Endothelial cell (in vitro differentiated cells): ENCODE measurements at places on chromosomes 13 and 19. TPM values are rescaled to one million over a fixed set of nuclear protein-coding genes. Genes with fewer than 3 reads are reported as not detected.
A peak's percentile ranks its signal among the peaks of the same experiment; 100 is the strongest.

Gene SLC8A2
- 0.80 TPM for total RNA-seq

Gene LRRC25
- not detected for total RNA-seq

Gene USHBP1
- total RNA-seq, result 54.2 TPM

Gene DCT
- total RNA-seq, result not detected

Gene CYP4F8
- not detected for total RNA-seq

Gene ZNF442
- 4.0 TPM for total RNA-seq

Gene ZNF486
- total RNA-seq, result 11.5 TPM

Gene ZNF626
- 19.1 TPM for total RNA-seq

Gene AMER2
- total RNA-seq, result 1.5 TPM

Gene ATP8B3
- 0.69 TPM for total RNA-seq

Gene CLC
- not detected for total RNA-seq

Gene PSG6
- not detected for total RNA-seq

DNA sequence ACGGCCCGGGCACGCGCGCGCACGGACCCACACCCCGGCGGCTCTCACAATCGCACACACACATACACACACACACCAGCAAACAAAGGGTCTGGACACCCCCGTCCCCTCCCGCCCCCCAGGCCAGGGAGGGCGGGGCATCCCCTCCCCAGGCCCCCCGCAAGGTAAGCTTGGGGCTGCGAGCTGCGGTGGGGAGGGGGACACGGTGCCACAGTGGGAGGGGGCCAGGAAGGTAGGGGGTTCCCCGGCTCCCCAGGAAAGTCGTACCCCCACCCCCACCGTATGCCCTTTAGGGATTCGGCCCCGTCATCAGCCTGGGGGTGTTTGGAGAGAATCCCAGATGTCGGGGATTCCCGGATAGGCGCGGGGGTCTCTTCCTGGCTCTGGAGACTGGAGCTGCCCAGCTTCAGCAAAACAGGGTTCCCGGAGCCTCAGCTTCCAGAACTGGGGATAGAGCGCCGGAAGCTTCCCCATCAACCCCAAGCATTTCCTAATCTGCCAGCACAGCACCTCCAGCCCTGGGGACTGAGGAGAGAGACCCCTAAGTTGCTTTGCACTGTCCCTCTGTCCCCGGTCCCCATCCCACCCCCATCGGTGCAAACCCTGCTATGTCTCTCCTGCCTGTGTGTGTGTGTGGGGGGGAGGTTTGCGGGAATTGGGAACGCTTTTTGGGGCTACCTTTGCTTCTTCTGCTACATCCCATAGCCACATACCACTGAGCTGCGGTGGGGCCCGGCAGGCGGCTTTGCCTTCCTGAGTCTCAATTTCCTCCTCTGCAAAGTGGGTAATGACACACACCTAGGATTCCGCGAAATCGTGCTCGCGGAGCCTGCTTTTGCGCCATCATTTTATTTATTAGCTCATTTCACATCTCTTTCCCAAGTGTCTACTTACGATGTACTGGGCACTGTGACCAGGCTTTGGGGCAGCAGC is 1.8 kb upstream of the CDC37 start:
- peaks cover 9% of the 10 kb centered on the region for H3K36me3 ChIP-seq
- peaks cover 40% of the 10 kb centered on the region for H3K4me1 ChIP-seq
- no peak for DNase-seq
- peaks cover 25% of the 10 kb centered on the region for H3K27me3 ChIP-seq
- H3K4me3 ChIP-seq, result peak overlapping the region; percentile 32

- H3K4me3 ChIP-seq, result peak overlapping the region; percentile 21
- H3K27ac ChIP-seq, result no peak overlapping the region
- DNase-seq, result no peak
- H3K4me1 ChIP-seq, result peaks cover 4% of the 10 kb centered on the region
- peaks cover 16% of the 10 kb centered on the region for H3K27me3 ChIP-seq
- no peaks in the 10 kb centered on the region for H3K36me3 ChIP-seq
These were observed 1.4 kb downstream of the RETN start for GRCh38 chr19:7670150-7670783.

GRCh38 chr13:42981853-42982252 is 10.2 kb downstream of the EPSTI1 start:
- DNase-seq, result no peak
- no peaks in the 10 kb centered on the region for H3K36me3 ChIP-seq
- H3K4me3 ChIP-seq, result no peak overlapping the region
- no peaks in the 10 kb centered on the region for H3K27me3 ChIP-seq
- H3K4me1 ChIP-seq, result no peaks in the 10 kb centered on the region
- H3K27ac ChIP-seq, result no peak overlapping the region

DNA sequence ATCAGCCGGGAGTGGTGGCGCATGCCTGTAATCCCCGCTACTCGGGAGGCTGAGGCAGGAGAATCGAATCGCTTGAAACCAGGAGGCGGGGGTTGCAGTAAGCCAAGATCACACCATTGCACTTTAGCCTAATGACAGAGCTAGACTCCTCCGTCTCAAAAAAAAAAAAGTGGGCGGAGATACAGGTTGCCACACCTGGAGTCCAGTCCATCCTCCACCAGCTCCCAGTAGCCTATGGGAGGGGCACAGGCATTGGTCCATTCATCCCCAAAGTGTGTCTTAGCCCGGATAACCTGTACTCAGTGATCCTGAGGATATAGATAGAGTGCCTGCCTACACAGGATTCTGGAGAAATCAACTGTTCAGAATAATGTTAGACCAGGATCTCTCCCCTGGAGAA is 3.4 kb upstream of the DOT1L start:
- peaks cover 3% of the 10 kb centered on the region for H3K36me3 ChIP-seq
- H3K27ac ChIP-seq, result no peak overlapping the region
- no peak for DNase-seq
- peaks cover 7% of the 10 kb centered on the region for H3K27me3 ChIP-seq
- H3K4me1 ChIP-seq, result no peaks in the 10 kb centered on the region

DNA sequence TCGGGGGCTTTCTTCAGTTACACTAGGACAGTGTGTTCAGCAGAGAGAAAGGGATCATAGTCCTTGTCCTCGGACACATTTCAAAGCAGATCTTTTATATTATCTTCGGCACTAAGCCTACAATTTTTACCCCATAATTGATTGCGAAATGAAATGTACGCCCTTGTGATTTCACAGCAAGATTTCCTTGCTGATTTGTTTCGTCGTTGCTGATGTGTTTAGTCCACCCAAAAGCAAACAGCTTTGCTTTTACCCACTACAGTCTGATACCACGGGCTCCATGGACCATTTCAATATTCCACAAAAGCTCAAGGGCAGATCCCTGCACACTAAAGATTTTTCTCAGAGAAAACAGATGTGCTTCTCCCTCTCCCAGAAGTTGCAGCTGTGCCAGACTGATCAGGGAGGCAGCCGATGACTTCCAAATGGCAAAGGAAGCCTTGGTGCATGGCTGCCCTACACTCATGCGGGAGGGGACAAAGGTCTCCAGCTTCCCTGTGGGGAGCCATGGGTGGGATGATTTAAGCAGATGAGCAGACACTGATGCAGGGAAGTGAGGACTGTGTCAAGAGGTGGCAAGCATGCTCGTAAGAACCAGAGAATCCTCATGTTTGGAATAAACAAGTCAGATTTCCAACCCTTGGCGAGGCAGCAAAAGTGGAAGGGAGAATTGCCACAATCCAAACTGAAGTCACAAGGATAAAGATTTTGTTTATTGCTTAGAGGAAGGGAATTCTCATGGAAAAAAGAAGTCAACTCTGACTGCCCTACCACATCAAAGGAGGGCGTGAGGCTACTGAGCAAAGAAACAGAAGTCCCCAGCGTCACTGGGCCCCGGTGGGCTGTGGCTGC is 81.1 kb downstream of the STK24 start:
- peaks cover 12% of the 10 kb centered on the region for H3K36me3 ChIP-seq
- peaks cover 26% of the 10 kb centered on the region for H3K4me1 ChIP-seq
- H3K4me3 ChIP-seq, result no peak overlapping the region
- DNase-seq, result no peak

- no peak overlapping the region for H3K4me3 ChIP-seq
- H3K27me3 ChIP-seq, result peaks cover 12% of the 10 kb centered on the region
- peaks cover 27% of the 10 kb centered on the region for H3K36me3 ChIP-seq
- H3K27ac ChIP-seq, result no peak overlapping the region
- no peaks in the 10 kb centered on the region for H3K4me1 ChIP-seq
These were observed 17.2 kb upstream of the TNFSF14 start for GRCh38 chr19:6687114-6687513.

- no peak for DNase-seq
- H3K27me3 ChIP-seq, result peaks cover 10% of the 10 kb centered on the region
- H3K36me3 ChIP-seq, result no peaks in the 10 kb centered on the region
- peaks cover 9% of the 10 kb centered on the region for H3K4me1 ChIP-seq
- H3K4me3 ChIP-seq, result no peak overlapping the region
These were observed 14.2 kb downstream of the CRTC1 start for GRCh38 chr19:18697680-18698079.

DNA sequence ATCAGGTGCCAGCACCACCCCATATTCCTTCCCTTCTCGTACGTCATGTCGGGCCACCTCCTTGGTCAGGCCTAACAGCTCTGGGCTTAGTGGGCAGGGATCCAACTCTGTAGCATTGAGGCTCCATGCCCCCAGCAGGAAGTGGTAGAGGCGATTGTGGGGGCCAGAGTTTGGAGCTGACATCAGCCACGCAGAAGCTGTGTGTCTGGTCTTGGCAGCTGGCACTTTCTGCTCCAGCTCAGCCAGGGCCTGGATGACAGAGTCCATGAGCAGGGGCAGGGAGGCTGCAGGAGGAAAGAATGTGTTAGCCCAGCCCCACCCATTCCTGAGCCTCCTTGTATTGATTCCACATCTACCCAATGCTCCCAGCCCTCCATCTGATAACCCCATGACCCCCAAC is 3.0 kb downstream of the PGLYRP2 start:
- DNase-seq, result no peak
- peaks cover 2% of the 10 kb centered on the region for H3K27me3 ChIP-seq
- peaks cover 12% of the 10 kb centered on the region for H3K36me3 ChIP-seq
- H3K27ac ChIP-seq, result no peak overlapping the region

- H3K4me3 ChIP-seq, result no peak overlapping the region
- no peaks in the 10 kb centered on the region for H3K36me3 ChIP-seq
- DNase-seq, result no peak
- H3K27me3 ChIP-seq, result no peaks in the 10 kb centered on the region
These were observed 340.0 kb upstream of the GPC6 start for GRCh38 chr13:92886535-92887077.

DNA sequence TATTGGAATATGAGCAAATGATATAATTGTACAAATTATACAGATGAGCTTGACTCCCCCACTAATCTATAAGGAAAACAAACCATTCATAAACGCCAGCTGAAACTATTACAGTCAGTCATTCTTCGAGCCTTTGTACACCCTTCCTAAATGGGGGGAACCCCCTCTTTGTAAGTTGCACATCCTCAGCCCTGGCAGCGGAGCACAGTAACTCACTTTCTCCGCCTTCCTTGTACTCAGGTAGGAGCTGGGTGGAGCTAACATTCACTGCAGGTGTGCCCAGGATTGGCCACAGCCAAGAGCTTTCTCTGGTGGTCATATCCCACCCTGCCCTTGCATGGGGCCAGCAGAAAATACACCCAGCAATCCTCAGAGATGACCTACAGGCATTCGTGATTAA is 28.6 kb downstream of the PIN1 start:
- H3K27me3 ChIP-seq, result peaks cover 1% of the 10 kb centered on the region
- no peak overlapping the region for H3K4me3 ChIP-seq
- H3K4me1 ChIP-seq, result peaks cover 11% of the 10 kb centered on the region
- peak overlapping the region; percentile 13 for H3K27ac ChIP-seq
- H3K36me3 ChIP-seq, result peaks cover 4% of the 10 kb centered on the region

DNA sequence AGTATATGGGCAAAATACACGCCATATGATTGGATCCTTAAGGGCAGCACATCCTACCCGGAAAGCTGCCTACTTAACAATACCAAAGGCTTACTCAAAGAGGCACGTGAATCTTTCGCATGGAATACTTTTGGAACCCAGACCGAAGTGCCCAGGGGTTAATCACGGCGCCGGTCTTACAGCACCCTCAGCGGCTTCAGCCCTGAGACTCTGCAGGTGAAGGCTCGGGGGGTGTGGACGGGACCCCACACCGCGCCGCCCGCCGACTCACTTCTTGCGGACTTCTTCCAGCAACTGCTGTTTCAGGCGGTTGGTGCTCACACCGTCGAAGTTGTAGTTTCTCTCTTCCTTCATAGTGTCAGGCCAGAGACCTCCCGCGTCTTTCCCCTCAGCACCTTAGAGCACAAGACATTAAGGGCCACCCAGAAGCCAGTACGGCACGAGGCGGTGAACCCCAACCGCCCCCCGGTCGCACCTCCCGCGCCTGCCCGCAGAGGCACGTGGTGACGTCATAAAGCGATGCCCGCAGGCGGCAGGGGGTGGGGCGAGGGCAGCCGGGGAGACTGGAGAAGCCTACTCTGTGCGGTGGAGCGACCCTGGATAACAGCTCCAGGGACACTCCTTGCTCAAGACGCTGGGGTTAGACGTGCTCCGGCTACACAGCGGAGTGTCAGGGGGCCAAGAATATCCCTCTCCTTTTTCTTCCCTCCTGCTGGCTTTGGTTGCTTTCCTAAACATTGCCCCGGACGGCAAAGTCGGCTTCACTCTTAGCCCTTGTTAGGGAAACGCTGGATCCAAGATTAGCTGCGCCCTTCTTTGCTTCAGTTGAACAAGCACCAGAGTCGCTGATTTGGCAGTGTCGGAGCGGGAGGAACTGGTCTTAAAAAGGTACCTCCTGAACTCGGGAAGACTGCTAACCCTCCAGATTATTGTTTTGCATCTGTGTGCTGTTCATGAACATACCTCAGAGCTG is at the start of gene CCDC169:
TSS of gene CCDC169 (minus strand) at position 449 of the 973 bp plus-strand sequence. CDS start at position 354, 95 bp downstream.
- H3K4me1 ChIP-seq, result no peaks in the 10 kb centered on the region
- H3K27me3 ChIP-seq, result peaks cover 4% of the 10 kb centered on the region
- no peak within 1 kb of the TSS for H3K27ac ChIP-seq
- H3K4me3 ChIP-seq, result peak within 1 kb of the TSS; percentile 92
- no peaks in the 10 kb centered on the region for H3K36me3 ChIP-seq

DNA sequence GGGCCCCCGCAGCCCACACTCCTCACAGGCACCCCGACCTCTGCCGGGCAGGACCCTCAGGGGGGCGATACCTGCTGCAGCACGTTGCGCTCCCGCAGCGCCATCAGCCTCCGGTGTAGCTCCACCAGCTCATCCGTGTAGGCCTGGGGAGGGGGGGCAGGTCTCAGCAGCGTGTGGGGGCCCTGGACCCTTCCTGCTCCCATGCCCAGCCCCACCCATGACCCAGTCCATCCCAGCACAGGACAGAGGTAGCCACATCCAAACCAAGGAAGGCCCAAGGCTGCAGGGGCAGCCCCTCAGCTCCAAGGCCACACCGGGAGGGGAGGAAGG is 66.5 kb downstream of the MLLT1 start:
- peaks cover 8% of the 10 kb centered on the region for H3K27me3 ChIP-seq
- peaks cover 8% of the 10 kb centered on the region for H3K36me3 ChIP-seq
- no peak for DNase-seq

- no peak overlapping the region for H3K27ac ChIP-seq
- H3K4me1 ChIP-seq, result no peaks in the 10 kb centered on the region
- H3K4me3 ChIP-seq, result peak overlapping the region; percentile 80
- H3K27me3 ChIP-seq, result peaks cover 18% of the 10 kb centered on the region
- H3K36me3 ChIP-seq, result peaks cover 10% of the 10 kb centered on the region
These were observed 705 bp downstream of the STXBP2 start for GRCh38 chr19:7637374-7638256.
